ENCODE measurements at places on chromosomes 4 and X.

GRCh38 chr4:59597536-59598329 lies 1602.4 kb upstream of the ADGRL3 start:
- DNase-seq = no peak

- DNase-seq = no peak
These were observed 233.3 kb upstream of the EDNRA start for GRCh38 chr4:147247579-147247978.

GRCh38 chr4:77581724-77582123 lies 23.9 kb upstream of the CXCL13 start:
- no peak for DNase-seq

GRCh38 chr4:20091781-20092180 lies 159.9 kb upstream of the SLIT2 start:
- DNase-seq = no peak
